Activated T-cell treated with anti-CD3 and anti-CD28 coated beads, Interleukin-2, amount 50 U/mL, for 4 hours (primary cell): ENCODE measurements at places on chromosomes 5 and 9. TPM values are rescaled to one million over a fixed set of nuclear protein-coding genes. Genes with fewer than 3 reads are reported as not detected.

DNA sequence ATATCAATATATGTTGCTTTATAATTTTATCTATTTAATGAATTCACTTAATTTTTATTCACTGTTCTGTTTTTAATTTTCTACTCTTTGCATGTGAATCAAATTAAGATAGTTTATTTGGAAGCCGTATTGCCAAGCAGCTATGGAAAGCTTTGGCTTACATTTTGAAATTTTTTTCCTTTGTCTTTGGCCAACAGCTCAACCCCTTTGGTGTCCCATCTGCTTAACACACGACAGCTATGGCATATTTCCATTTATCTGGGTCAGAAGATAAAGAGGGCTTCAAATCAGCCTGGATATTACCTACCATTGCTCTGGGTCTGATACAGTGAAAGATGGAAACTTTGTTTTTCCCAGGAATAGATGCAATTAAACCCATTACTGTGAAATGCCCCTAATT is 201.0 kb downstream of the WDR70 start:
- DNase-seq: no peak

DNA sequence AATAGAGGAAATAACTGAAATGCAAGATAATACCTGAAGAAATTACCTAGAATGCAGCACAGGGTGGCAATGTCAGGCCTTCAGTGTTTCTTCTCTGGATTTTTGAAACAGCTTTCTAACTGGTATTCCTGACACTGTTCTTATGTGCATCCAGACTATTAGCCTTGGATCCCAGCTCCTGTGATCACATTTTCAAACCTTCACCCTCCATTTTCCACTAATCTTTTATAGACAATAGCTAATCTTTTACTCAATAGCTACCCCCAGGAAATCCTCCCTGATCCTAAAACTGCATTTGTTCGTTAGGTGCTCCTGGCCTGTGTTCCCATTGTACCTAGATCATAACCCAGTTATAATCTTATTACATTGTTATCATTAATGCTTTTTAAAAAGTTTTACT is 101.5 kb upstream of the DHFR start:
- no peak for DNase-seq

DNA sequence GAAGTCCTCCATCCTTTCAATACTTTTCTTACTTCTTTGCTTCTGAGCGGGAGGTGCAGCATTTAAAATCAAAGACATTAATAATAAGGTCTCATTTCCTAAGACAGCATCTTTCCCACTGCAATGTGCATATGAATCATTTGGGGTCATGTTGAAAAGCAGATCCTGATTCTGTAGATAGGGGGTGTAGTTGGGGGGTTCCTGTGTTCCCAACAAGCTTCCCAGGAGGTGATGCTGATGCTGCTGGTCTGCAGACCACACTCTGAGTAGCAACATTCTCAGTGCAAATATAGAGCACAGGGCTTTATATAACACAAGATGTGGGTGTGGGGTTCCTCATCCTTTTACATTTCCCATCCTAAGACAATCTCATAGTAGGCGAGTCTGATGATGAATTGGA is 126.5 kb upstream of the PALM2AKAP2 start:
- DNase-seq: no peak

- DNase-seq: no peak
These were observed 757.7 kb upstream of the CHD1 start for GRCh38 chr5:99686538-99686937.

DNA sequence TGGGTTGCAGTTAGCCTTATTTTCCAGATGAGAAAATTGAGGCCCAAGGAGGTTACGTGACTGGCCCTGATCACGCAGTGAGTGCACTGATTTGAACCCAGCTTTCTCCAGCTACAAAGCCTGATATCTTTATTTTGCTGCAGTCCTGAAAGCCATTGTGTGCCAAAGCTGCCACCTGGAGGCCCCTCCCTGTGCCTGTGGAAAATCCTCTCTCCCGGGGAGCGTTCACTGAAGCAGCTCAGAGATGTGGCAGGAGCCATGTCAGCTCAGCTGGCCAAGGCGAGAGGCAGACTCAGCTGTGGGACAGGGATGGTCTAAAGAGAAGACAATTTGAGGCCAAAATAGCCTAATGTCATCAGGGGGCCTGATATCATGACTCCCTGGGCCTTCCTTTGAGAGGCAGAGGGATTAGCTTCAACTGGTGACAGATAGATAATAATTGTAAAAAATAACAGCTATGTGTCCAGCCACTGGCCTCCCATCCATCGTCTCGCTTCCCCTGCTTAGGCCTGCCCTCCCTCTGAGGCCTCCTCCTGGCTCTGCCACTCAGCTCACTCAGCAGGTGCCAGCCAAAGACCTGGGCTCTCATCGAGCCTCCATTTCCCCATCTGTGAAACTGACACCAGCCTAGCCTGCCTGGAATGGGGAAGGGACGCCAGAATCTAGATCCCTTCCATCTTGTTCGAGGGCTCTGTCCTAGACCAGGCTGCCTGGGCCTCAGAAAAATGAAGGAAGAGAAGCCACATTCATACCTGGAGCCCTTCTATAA is 74.3 kb upstream of the GGTA1 start:
- no peak for DNase-seq

GRCh38 chr9:111484572-111484894 is 350 bp upstream of the ECPAS start:
- no peak for DNase-seq

DNA sequence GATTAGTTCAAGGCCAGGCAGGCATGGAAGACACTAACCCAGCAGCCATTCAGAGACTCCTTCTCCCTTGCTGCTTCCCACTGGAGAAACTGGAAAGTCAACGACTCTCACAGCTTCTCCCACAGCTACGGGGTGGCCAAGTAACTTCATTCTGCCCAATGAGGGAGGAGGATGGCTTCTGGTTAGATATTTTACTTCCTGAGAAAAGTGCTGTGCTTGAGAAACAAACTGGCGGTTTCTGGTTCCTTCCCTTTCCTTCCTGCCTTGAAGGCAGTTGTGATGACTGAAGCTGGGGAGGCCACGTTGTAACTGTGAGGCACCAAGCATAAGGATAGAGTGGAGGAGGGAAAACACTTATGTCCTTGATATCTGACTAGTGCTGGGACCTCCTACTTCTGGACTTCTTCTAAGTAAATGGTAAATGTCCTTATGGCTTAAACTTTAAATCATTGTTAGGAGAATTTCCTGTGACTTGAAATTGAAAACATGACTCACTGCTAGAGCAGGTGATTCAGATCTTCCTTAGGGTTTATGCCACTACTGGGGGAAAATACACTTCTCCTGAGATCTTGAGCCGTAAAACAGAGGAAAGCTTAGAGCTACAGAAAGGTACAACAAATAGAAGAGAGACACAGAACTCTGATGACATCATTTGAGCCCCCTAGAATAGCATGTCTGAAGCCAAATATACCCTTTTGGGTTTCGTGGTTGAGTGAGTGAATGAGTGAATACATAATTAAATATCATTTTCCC is 3.1 kb upstream of the GNPDA1 start:
- DNase-seq: peak; percentile 38

GRCh38 chr9:92599938-92600461 is 64.2 kb upstream of the ECM2 start:
- no peak for DNase-seq

CBY3 gene
- 0.53 TPM for total RNA-seq

MEGF10 gene
- not detected for total RNA-seq
